ENCODE measurements at places on chromosomes 12 and 14.

DNA sequence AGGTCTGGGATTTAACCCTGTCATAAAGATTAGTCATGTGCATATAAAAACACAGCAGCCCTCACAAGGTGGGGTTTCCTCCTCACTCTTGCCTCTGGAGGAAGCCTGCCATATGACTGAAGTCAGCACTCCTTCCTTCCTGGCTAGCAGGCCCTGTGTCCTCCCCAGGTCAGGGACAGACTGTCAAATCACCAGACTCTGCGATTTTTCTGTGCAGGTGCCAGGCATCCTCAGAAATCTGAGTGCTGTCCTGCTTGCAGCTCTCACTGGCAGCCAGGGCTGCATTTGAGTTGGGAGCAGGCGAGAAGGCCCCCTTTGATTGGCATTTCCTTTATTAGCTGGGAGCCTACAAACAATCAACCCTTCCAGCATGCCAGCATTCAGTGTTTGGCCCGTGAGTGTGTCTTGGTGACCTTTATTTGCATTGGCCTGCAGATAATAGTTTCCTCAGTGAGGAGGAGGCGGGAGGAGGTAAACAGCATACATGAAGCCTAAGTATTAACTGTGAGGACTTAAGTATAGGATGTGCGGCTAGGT is 183.8 kb upstream of the ARHGAP5 start:
- DNase-seq: no peak

GRCh38 chr14:100025111-100025510 is 40.1 kb upstream of the EVL start:
- no peak for DNase-seq

GRCh38 chr12:80553316-80553715 is 109.3 kb downstream of the PTPRQ start:
- no peak for DNase-seq

- DNase-seq: no peak
Measured at GRCh38 chr12:56387152-56387736, 24.6 kb upstream of the APOF start.

- DNase-seq: no peak
Measured at GRCh38 chr14:77870646-77871045, 70.7 kb downstream of the ADCK1 start.

GRCh38 chr12:130919086-130919485 is 34.6 kb upstream of the ADGRD1 start:
- DNase-seq: no peak

GRCh38 chr12:63047146-63047545 is 103.9 kb downstream of the AVPR1A start:
- no peak for DNase-seq

DNA sequence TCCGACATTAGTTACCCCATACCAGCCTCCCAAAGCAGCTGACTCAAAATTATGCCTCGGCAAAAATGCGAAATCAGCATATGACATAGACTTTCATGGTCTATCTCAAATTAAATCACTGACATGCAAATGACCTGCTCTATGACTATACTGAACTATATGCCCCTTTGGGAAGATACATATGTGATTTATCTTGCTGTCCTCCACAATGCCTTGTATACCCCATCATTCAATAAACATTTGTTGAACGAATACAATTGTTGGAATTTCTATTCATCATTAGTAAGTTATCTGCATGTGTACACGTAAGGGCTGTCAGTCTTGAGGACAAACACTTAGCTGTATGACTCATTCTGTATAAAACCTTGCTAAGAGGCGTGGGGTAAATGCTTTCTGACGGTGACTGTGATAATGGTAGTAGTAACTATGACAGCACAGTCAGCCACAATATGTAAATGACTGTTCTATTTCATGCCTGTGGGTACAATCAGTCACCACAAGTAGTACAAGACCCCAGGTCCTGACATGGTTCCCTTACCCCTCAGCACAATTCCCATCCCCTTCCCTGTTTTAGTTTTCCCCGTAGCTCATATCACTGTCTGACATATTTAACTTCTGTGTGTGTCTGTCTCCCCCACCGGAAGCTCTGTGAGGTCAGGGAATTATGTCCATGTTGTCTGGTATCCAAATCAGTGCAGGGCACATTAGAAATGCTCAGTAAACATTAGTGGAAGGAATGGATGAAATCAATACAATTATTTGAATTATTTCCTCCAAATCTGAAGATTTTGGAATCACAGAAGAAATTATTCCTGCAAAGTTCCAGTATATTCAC is 42.8 kb downstream of the STXBP6 start:
- DNase-seq: no peak

- no peak for DNase-seq
Measured at GRCh38 chr12:66352197-66352596, 49.9 kb downstream of the HELB start.

DNA sequence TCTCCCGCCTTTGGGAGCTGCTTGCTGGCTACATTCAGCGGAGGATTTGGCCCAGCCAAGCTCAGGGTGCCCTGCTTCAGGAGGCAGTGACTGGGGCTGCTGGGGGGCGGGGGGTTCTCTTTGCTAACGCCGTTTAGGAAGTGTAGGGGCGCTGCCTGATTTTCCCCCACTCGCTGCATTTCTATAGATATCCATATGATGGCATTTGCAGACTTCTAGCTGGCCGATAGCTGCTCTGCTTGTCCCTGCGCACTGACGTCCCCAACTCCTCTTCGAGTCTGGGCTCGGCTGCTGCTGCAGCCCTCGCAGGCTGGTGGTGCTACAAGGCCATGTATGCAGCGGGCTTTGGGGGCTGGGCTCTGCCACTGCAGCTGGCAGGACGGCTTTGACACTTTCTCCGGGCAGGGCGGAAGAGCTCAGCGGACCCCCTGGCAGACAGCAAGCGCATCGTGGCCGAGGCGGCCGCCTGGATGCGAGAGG is 3.1 kb downstream of the LRFN5 start:
- no peak for DNase-seq

DNA sequence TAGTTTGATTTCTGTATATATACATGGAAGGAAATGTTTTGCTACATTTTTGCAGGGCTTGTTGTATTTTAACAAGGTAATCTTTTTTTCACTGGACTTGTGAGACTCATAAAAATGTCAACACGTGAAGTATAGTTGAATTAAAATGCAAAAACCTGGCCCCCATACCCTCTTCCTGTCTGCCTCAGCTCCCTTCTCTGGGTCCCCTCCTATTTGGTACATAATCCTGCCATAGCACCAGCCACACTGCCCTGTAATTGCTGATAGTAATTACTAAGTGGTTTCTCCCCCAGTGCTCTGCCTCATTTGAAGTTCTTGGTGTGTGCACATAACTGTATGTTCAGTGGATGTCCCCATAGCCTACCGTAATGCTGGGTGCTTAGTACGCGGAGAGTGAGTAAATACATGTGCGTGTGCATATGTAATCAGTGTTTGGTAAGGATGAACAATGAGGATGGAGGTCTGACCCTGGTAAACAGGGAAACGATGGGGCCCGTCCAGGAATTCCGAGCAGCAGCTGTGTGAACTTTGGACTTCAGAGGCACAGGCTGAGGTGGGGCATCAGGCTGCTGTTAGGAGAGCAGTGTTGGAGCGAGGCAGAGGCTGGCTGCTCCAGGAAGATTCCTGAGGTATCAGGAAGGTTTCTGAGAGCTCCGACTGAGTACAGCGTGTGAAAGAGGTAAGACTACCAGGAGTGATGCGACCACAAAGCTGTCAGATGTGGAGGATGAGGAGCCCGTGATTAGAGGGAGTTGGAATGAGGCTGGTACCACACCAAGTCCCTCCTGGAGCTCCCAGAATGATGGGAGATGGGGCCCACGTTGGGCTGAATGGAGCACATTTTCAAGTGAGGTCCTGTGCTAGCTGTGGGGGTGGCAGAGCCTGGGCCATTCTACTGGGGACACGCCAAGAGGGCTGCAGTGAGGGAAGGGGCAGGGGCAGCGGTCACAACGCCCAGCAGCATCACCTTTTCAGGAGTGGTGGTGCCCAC is 106.8 kb downstream of the PELI2 start:
- DNase-seq: no peak

GRCh38 chr12:57190037-57190436 is 26.6 kb upstream of the NXPH4 start:
- no peak for DNase-seq

- no peak for DNase-seq
Measured at GRCh38 chr12:131775392-131776236, 52.6 kb upstream of the MMP17 start.

GRCh38 chr14:20801726-20802125 is 918 bp downstream of the RNASE1 start:
- no peak for DNase-seq

GRCh38 chr14:92647797-92648279 is 100.6 kb downstream of the LGMN start:
- no peak for DNase-seq

DNA sequence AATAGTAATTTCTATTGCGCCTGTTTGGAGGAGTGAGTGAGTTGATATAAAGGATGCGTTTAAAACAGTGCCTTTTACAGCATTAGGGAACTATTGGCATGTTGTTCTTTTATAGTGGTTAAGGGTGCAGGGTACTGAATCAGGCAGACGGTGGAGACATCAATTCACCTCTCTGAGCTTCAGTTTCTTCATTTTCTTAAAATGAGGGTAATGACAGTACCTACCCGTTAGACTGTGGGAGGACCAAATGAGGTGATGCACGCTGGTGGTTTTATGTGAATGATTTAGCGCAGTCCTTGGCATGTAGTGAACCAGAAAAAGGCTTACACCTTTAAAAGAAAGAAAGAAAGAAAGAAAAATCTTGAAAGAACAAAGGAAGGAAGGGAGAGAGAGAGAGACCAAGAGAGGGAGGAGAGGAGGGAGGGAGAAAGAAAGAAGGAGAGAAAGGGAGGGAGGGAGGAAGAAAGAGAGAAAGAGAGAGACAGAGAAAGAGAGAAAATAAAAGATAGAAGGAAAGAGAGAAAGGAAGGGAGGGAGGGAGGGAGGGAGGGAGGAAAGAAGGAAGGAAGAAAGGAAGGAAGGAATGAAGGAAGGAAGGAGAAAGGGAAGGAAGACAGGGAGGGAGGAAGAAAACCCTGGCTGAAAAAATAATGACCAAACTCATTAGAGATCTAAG is 22.2 kb upstream of the CCND2 start:
- no peak for DNase-seq

GRCh38 chr12:125142601-125143000 is 77.4 kb downstream of the AACS start:
- DNase-seq: no peak

- DNase-seq: no peak
Measured at GRCh38 chr14:78519863-78520262, 349.7 kb downstream of the NRXN3 start.

GRCh38 chr14:61474015-61474414 is 152.6 kb downstream of the PRKCH start:
- DNase-seq: no peak

DNA sequence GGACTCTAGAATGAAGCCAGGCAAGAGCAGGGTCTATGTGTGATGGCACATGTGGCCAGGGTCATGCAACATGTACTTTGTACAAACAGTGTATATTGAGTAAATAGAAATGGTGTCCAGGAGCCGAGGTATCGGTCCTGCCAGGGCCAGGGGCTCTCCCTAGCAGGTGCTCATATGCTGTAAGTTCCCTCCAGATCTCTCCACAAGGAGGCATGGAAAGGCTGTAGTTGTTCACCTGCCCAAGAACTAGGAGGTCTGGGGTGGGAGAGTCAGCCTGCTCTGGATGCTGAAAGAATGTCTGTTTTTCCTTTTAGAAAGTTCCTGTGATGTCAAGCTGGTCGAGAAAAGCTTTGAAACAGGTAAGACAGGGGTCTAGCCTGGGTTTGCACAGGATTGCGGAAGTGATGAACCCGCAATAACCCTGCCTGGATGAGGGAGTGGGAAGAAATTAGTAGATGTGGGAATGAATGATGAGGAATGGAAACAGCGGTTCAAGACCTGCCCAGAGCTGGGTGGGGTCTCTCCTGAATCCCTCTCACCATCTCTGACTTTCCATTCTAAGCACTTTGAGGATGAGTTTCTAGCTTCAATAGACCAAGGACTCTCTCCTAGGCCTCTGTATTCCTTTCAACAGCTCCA is 39.6 kb downstream of the DAD1 start:
- no peak for DNase-seq

DNA sequence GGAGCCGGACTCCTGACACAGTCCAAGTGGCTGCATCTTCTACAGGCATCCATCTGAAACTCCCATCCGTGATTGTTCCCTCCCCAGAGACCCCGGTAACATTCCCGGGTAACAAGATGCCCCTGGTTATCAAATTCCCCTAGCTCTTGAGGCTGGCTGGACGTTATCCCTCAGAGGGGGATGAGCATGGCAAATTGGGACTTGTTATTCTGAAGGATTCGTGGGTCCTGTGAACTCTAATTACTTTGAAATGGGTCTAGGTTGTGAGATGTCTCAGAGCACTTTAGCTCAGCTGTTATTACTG is 642 bp upstream of the PAN2 start:
- no peak for DNase-seq

DNA sequence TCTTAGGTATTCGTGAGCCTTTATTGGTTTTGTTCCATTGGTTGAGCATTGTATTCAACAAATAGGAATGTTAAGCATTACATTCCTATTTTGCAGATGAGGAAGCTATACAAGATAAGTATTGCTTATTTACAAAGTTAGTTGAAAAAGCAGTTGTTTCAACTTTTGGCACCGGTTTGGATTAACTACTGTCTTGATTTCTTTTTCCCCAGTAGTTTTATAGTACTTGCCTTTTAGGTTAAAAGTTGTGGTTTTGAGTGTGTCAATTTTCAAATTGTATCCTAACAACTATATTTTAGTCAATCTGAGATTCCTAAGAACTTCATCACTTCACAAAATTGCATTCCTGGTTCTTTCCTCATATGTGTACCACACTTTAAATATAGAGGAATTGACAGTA is 23.8 kb upstream of the MBIP start:
- no peak for DNase-seq

GRCh38 chr12:10600988-10601387 is 12.4 kb downstream of the MAGOHB start:
- DNase-seq: no peak

- DNase-seq: no peak
Measured at GRCh38 chr12:104823985-104824461, 134.1 kb downstream of the SLC41A2 start.
